ENCODE measurements at places on chromosomes 3 and 15.

DNA sequence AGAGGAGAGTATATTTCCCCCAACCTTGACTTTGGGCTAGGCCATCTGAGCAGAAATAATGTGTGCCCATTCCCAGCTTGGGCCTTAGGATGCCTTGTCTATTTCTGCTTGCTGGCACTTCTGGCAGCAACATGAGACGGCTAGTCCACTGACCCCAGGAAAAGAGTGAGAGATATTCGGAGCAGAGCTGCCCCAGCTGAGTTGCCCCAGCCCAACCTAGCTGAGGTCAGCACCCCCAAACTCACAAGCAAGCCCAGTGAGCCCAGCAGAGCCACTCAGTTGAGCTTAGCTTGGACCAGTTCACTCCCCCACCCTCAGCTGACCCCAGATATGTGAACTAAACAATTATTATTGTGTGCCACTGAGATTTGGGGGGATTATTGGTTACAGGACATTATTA is 20.2 kb downstream of the ITGA11 start:
- DNase-seq: no peak

GRCh38 chr3:58179235-58180098 is 31.3 kb downstream of the DNASE1L3 start:
- DNase-seq: no peak

GRCh38 chr3:188421836-188422540 is 268.0 kb downstream of the LPP start:
- DNase-seq: no peak

GRCh38 chr3:77189684-77190083 is 149.8 kb downstream of the ROBO2 start:
- DNase-seq: no peak

DNA sequence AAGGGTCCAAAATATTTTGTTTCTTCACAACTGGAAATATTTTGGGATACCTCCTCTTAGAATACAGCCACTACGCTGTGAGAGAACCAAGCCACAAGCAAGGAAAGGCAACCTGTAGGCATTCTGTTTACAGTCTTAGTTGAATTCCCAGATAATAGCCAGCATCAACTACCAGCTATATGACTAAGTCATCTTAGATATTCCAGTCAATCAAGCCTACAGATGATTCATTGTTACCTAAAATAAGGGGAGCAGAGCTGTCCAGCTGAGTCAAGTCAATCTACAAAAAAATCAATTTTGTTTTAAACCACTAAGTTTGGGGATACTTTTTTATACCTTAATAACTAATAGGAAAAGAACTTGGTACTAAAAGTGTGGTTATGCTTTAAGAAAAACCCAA is 526.4 kb upstream of the DPPA4 start:
- DNase-seq: no peak

DNA sequence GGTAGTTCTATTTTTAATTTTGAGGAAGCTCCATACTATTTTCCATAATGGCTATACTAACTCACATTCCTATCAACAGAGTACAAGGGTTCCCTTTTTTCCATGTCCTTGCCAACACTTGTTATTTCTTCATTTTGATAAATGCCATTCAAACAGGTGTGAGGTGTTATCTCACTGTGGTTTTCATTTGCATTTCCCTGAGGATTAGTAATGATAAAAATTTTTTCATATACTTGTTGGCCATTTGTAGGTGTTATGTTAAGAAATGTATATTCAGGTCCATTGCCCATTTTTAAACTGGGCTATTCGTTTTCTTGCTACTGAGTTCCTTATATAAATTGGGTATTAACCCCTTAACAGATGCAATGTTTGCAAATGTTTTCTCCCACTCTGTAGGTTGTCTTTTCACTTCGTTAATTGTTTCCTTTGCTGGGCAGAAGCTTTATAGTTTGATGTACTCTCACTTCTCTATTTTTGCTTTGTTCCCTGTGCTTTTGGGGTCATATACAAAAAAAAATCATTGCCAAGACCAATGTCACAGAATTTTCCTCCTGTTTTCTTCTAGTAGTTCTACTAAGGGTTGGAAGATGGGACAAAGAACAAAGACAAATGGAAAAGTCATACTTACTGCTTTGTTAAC is 11.0 kb upstream of the VPS39 start:
- no peak for DNase-seq

DNA sequence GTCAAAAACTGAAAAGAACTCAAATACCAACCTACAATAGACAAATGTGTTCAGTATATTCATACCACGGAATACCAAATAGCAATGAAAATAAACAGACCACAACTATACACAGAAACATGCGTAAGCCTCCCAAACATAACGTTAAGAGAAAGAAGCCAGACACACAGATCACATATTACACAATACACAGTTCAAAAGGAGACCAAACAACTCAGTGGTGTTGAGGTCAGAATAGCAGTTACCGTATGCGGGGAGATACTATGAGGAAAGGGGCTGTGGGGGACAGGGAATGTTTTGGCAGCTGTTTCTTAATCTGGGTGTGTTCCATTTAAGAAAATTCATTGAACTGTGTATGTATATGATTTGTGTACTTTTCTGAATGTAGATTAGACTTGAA is 6.6 kb downstream of the OSBPL10 start:
- no peak for DNase-seq

DNA sequence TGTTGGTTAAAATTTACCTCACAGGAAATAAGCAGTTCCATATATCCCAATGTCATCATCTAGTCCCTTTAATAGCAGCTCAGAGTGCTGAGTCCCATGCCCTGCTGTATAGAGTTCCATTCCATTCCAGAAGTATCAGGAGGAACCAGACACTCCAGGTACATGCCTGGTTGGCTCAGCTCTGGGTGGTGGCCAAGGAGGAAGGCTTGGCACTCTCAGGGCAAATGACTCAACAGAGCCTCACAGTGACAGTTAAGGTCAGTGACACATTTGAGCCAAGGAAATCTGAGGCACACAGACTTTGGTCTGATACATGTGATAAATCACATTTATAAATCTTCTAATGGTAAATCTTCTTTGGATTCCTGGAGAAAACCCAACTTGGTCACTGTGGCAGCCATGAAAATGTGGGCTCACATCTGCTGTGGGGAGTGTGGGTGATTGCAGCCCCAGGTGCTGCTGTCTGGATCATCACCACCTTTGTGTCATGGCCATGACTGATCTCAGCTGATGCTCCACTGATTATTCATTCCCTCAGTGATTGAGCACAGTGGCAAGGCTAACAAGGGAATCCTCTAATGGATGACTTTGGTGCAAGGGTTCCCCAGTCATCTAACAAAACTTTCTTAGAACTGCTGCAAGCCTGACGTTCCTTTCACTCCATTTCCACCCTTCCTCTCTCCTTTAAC is 9.3 kb downstream of the HHLA2 start:
- peak; percentile 24 for DNase-seq

DNA sequence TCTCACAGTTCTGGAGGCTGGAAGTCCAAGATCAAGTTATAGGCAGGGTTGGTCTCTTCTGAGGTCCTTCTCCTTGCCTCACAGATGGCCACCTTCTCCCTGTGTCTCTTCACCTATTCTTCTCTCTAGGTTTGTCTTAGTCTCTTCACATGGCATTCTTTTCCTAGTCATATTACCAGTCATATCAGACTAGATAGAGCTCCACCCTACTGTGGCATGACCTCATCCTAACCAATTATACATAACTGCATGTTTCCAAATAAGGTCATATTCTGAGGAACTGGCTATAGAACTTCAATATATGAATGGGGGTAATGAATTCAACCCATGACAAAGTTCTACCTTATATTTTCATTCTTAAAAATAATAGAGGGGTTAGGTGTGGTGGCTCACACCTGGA is 196.4 kb upstream of the UBE3A start:
- no peak for DNase-seq

DNA sequence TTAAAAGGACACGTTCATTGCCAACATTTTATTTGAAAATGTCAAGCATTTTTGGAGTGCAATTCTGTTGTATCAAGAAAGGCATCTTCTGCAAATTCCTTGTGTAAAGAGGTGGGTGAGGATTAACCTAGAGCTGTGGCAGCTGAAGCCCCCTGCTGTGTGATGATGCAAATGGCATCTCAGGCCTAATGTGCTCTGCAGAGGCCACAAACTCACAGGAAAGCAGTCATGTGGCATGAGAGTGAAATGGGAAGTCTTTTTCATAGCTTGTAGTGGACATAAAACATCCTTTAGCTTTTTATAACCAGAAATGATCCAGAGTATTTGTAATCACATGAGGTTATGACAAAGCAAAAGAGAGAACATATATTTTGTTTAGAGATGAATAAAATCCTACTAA is 6.4 kb downstream of the CADM2 start:
- DNase-seq: peak; percentile 1

GRCh38 chr3:98329392-98330124 is 24.1 kb upstream of the OR5K4 start:
- DNase-seq: peak; percentile 69

GRCh38 chr15:31272558-31273257 is 53.9 kb upstream of the KLF13 start:
- no peak for DNase-seq

GRCh38 chr3:42102571-42102970 is 11.4 kb downstream of the TRAK1 start:
- DNase-seq: no peak

DNA sequence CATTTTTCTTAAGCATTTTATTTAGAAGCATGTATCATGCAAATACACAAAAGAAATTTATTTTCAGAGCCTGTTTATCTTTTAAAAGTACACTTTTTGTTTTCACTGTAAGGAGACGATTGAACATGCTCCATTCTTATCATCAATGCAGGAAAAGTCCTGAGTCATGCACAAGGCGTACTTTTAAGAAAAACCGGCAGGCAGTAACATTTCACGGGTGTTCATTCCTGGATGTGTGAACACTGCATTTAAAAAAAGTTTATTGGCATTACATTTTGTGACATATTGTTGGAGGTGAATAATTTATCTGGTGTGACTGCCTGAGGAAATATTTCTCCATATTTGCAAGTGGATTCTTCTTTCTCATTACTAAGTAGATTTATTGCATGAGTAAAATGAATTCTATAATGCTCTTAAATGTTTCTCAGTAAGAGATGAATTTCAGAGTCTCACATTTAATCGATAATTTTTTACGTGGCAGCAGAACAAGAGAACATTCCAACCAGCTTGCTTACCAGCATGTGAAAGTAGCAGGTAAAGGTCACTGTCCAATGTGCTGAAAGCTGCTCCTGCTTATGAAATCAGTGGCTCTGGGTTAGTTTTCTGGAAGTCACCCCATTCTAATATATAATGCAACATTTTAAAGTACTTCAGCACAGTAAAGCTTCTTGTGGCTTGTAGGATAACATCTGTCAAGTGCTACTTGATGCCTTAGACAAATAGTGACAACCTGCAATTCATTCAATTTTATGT is 87.0 kb downstream of the SV2B start:
- no peak for DNase-seq

GRCh38 chr3:152518346-152518745 is 249.6 kb downstream of the MBNL1 start:
- no peak for DNase-seq

GRCh38 chr3:186329589-186329988 is 32.4 kb downstream of the DGKG start:
- DNase-seq: no peak

DNA sequence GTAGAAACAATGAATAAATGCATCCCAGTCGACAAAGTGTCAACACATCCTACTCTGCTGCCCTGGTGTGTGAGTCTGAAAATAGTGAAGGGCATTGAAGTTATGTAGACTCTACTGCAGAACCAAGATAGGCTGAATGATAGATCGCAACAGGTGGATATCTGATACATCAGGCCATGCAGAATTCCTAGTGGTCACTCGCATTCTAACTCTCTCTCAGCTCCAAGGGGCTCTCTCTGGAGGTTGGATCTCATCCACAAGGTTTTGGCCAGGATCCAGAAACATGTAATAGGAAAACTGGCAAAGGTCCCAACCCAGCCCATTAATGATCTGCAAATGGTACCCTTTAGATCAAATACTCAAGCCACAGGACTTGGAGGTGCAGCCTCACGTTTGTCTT is 514.1 kb downstream of the MAGI1 start:
- no peak for DNase-seq

DNA sequence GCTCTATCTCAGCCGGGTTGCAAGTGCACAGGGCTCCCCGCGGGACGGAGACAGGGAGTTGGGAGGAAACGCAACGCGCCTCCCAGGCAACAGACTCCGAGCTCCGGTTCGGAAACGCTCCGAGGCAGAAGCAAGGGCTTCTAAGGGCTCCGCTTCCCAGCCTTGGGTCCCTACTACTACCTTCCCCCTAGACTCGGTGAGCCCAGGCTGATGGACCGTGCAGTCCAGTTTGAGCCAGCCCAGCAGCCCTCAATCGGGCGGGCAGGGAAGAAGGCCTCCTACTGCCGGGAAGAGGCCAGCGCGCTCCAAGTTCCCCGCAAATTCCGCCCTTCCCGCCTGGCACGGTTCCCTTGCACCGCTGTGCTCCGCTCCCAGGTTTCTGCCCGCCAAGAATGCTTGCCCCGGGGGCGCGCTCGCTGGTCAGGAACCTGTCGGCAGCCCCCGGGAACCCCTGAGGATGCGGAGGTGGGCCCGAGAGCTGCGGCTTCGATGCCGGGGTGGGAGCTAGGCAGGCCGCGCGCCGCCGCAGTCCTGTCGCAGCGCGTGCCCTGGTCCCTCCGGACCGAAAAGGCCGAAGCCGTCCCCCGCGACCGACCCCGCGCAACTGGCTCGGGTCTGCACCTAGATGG is 728 bp downstream of the TRANK1 start:
- peak; percentile 19 for DNase-seq

GRCh38 chr3:159937561-159938166 is 51.0 kb upstream of the IL12A start:
- DNase-seq: no peak

- no peak for DNase-seq
Measured at GRCh38 chr3:85662462-85662861, 703.7 kb downstream of the CADM2 start.

DNA sequence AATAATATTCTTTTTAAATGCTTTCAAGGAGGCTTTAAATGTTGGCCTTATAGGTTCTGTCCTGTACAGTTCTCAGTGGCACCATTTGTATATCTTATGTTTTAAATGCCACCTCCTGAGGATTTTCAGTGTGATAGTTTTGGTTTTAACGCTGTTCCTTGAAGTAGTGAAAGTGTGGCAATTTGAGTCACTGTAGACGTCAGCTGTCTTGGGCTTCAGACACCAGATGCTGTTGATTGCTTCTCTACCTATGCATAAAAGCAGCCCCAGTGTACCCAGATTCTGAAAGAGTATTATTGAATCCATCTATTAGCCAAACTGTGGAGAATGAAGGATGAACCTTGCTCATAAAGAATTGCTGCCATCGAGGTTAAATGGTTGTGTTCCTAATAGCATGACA is 316.8 kb upstream of the GBE1 start:
- no peak for DNase-seq

DNA sequence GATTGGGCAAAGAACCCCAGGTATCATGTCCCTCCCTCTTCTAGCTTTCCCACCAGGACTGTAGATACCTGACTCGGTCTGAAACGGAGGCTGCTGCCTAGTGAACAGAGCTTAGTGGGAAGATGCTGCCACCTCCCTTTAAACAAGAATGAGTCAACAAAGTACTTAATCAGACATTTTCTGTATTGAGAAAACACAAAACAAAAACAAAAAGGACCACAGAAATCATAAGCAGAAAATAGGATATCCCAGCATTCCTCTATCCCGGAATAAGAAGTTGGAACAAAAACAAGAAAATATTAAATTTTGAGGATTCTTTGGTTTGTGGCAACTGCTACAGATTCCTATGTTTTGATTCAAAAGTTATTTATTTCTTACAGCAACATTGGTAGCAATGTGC is 51.7 kb upstream of the COL8A1 start:
- DNase-seq: no peak

- DNase-seq: no peak
Measured at GRCh38 chr3:138544546-138544945, 49.5 kb downstream of the CEP70 start.

GRCh38 chr15:77195586-77195985 is 124.7 kb upstream of the TSPAN3 start:
- no peak for DNase-seq

All from activated CD4-positive, alpha-beta T cell treated with anti-CD3 and anti-CD28 coated beads, Interleukin-2, Interleukin-6, amounts not matched to agents 100 ng/mL and 50 ng/mL, durations not matched to agents 16 hours and 8 hours (primary cell).